ENCODE measurements at places on chromosomes 12 and 14.

GRCh38 chr12:92068459-92068858, 77.2 kb downstream of the BTG1 start:
- DNase-seq: no peak

DNA sequence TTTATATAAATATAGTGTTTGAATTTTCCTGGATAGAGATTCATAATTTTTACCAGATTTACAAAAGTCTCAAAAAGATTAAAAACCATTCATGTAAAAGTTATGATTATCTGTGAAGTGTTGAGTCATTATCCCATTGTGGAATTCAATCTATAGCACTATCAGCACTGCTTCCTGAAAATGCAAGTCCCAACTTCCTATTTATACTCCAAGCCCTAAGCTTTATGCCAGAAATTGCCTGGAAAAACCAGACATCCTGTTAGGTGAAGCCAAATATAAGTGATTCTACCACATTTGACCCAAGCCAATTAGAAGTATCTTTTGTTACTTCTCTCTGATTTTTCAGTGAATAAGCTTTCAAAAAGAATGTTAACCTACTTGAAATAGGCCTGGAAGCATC, 129.1 kb downstream of the GPR135 start:
- no peak for DNase-seq

DNA sequence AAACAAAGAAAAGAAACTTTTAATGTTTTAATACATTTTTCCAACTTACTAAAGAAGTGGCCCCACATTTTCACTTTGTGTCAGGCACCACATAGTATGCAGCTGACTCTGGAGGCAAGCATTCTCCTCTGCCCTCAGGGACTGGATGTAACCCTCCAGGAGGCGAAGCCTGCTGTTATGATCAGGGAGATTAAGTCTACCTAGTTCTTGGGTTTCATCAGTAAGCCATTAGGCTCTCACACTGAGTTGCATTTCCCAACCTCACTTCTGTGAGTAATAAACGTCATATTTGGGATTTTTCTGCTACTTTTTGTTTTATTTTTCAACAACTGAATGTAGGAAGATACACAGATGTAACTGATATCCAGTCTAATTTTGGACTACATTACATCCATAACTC, 101.2 kb upstream of the LRFN5 start:
- DNase-seq: no peak

- DNase-seq: no peak
Observed at GRCh38 chr14:92577321-92577742, 63.8 kb downstream of the RIN3 start.

GRCh38 chr14:56857216-56857615, 46.9 kb upstream of the OTX2 start:
- no peak for DNase-seq

DNA sequence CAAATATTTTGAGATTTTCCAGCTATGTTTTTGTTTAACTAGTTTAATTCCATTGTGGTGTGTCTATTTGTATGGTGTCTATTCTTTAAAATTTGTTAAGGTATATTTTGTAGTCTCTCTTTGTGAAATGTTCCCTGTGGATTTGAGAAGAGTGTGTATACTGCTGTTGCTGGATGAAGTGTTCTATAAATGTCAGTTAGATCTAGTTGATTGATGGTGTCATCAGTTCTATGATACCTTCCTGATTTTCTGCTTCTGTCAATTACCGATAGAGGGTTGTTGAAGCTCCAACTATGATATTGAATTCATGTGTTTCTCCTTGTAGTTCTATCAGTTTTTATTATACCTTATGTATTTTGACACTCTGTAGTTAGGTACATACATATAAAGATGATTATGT, 53.1 kb downstream of the FUT8 start:
- DNase-seq: no peak

GRCh38 chr14:32508281-32508680, 179.2 kb downstream of the AKAP6 start:
- no peak for DNase-seq

GRCh38 chr12:92759634-92760268, 57.0 kb downstream of the PLEKHG7 start:
- peak; percentile 85 for DNase-seq

- no peak for DNase-seq
Observed at GRCh38 chr12:52701281-52701680, 2.0 kb downstream of the KRT77 start.

- no peak for DNase-seq
Observed at GRCh38 chr12:6928703-6929407, 1.1 kb downstream of the ATN1 start.

DNA sequence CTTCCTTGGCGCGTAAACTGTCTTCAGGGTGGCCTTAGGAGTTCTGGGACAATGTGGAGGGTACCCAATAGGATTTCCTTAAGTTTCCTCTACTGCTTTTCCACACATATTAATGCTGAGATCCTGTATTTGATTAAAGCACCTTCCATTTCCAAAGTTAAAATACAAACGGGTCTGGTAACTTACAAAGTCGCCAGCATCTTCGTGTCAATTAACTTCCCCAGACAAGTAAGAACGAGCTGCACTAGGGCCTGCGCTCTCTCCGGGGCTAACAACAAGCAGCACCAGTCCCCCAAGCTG, 130.9 kb downstream of the NDUFA12 start:
- no peak for DNase-seq

DNA sequence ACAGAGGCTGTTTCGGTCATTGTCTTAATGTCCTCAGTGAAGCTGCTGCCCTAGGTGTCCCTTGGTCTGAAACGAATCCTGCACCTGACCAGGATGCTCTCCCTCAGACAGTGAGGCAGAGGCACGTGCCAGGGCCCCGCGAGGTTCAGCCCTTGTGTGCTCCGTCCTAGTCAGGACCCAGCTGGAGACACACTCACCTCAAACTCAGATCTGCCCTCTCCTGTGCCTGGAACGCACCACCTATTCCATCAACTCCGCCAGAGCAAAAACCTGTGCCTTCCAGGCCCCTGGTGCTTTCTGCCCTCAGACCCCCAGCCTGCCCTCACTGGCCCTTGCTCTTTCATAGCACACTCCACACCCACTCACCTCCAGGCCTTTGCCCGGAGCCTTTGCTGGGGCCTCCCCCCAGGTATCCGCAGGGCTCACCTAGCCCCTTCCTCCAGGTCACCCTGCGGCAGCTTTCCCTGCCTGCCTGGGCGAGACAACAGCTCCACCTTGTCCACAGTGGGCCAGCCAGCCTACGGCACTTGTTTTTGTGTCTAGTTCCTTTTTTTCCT, 150.6 kb downstream of the BCL11B start:
- no peak for DNase-seq

- DNase-seq: no peak
Observed at GRCh38 chr12:14558473-14558959, 9.2 kb downstream of the PLBD1 start.

- DNase-seq: no peak
Observed at GRCh38 chr14:51334566-51334965, 94.5 kb downstream of the TMX1 start.

Data from AG04449 (cell line).